Left lung (tissue), 14 donors: ENCODE measurements at places on chromosomes 7 and 10. TPM values are rescaled to one million over a fixed set of nuclear protein-coding genes. Genes with fewer than 3 reads are reported as not detected.

- no peak for DNase-seq
These were observed 54.9 kb downstream of the FAM171A1 start for GRCh38 chr10:15316145-15316544.

DNA sequence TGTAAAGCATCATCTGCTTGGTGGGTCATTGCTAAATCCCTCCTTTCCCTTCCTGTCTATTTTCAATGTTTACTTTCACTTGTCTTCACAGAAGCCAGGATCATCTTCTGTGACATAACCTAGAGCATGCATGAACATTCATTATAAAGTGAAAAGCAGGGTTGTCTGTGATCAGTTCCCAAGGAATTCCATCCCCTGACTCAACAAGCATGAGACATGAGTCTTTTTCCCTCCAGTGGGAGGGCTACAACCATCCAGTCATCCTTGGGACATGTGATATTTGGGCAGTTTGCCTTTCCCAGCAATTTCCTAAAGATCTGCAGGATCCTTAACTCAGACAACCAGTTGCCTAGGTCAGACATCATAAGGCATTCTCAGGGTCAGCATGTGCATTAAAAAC is 166.3 kb upstream of the TMEM196 start:
- DNase-seq, result no peak

DNA sequence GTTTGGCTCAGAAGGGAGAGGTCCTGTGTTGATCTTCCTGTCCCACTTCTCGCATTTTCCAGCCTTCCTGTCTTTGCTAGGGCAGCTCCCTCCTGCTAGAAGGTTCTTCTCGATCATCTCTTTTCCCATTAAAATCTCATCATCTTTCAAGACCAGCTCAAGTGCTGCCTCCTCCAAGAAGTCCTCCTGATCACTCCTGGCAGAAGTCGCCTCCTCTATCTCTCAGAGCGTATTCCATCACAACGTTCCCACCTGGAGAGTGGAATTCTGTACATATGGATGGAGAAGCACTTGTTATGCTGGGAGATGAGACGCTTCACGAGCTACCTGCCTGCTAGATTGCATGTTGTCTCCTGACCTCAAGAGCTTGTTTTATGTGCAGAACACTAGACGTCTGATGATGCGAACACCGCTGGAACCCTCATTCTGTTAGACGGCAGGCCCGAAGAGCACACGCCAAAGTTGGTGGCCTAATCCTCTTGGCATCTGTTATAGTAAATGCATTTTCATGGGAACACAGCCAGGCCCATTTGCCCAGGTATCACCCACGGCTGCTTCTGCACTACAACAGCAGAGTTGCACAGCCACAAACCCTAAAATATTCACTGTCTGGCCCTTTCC is 68.0 kb upstream of the INSIG1 start:
- DNase-seq, result no peak

- no peak for DNase-seq
These were observed 31.3 kb downstream of the KIN start for GRCh38 chr10:7756360-7756992.

GRCh38 chr7:44515590-44516268 is 25.3 kb upstream of the NUDCD3 start:
- no peak for DNase-seq

DNA sequence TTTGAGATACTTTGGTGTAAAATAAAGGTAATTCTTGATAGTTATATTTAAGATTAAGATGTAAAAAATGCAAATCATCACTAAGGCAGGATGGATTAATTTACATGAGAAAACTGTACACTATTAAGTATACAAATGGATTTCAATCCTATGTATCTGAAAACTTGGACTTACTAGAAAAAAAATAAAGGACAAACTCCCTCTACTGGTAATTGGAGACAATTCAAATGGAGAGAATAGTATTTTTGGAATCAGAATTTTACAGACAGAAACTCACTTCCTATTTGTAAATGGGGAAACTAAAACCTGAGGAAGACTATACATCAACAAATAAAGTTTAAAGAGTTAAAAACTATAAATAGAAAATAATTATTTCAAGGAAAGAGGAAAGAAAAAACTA is 62.6 kb downstream of the CUL2 start:
- no peak for DNase-seq

- no peak for DNase-seq
These were observed 764.4 kb downstream of the LRMDA start for GRCh38 chr10:76195654-76196390.

DNA sequence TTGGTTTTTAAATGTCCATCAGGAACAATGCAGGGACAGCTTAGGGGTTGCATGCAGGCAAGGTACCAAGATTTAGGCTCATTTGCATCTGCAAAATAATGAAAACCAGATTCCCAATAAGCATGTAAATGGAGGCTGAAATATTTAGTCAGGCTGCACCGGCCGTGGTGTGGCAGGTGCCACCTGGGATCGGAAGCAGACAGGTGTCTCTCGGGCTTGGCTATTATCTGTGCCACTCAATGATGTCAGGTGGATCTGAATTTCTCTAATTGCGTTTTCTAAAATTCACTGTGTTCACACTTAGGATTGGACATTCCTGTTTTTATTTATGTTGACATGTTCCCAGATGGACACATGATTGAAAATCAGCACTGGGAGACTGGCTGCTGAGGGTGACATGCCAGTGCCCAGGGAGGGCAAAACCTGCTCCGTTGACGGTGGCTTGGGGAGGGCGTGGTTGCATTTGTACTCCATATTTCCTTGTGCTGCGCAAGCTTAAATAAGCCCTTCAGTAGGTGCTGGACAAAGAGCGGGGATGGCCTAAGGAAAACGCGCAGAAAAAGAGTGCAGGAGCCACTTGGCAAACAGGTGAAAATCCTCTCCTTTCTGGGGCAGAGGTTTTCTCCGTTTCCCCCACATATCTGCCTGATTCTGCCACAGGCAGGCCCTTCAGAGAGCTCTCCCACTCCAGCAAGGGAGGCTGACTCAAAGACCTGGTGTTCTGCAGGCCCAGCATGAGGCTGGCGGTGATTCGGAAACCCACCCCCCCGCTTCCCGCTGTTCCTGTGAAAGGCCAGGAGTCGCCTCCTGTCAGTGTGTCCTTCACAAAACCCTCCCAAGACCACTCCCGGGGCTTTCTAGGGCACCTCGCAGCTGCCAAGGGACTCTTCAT is 142.5 kb downstream of the WDR37 start:
- DNase-seq, result no peak

DNA sequence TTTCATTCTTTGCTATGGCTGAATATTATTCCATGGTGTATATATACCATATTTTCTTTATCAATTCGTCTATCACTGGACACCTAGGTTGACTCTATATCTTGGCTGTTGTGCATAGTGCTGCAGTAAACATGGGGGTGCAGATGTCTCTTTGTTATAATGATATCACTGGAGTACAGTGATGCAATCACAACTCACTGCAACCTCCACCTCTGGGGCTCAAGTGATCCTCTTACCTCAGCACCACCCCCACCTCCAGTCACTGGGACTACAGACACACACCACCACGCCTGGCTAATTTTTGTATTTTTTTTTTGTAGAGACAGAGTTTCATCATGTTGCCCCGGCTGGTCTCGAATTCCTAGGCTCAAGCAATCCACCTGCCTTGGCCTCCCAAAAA is 15.6 kb downstream of the KLHL7 start:
- no peak for DNase-seq

GRCh38 chr10:44064987-44065787 is 319.7 kb downstream of the CXCL12 start:
- DNase-seq, result no peak

GRCh38 chr7:45203936-45204445 is 46.4 kb downstream of the RAMP3 start:
- DNase-seq, result no peak

DNA sequence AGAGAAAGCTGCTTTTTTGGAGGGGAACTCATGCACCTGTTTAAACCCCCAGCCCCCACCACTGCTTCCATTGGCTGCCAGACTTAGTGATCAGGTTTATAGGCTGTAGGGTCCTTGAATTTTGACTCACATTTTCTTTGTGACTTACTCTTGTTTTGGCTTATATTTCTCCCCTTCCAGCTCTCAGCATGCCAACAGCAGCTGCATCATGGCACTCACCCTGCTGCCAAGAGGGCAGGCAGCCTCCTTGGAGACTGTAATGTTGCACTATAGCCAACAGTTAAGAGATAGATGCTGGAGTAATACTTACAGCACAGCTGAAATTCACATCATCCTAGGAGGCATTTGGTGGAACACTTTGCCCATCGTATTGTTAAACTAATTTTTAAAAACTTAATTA is 98.0 kb upstream of the GLCCI1 start:
- DNase-seq, result no peak

- DNase-seq, result no peak
These were observed 348.9 kb upstream of the NPSR1 start for GRCh38 chr7:34309116-34309515.

Gene ADRA2A
- 2.8 TPM for total RNA-seq

Gene INTS1
- total RNA-seq, result 80.9 TPM

Gene LLCFC1
- 0.37 TPM for total RNA-seq

Gene TCF7L2
- total RNA-seq, result 25.1 TPM

Gene TMEM196
- total RNA-seq, result not detected

Gene COL1A2
- total RNA-seq, result 3,050 TPM

Gene MYOZ1
- 0.99 TPM for total RNA-seq
